ENCODE measurements at places on chromosomes 13 and 19.

DNA sequence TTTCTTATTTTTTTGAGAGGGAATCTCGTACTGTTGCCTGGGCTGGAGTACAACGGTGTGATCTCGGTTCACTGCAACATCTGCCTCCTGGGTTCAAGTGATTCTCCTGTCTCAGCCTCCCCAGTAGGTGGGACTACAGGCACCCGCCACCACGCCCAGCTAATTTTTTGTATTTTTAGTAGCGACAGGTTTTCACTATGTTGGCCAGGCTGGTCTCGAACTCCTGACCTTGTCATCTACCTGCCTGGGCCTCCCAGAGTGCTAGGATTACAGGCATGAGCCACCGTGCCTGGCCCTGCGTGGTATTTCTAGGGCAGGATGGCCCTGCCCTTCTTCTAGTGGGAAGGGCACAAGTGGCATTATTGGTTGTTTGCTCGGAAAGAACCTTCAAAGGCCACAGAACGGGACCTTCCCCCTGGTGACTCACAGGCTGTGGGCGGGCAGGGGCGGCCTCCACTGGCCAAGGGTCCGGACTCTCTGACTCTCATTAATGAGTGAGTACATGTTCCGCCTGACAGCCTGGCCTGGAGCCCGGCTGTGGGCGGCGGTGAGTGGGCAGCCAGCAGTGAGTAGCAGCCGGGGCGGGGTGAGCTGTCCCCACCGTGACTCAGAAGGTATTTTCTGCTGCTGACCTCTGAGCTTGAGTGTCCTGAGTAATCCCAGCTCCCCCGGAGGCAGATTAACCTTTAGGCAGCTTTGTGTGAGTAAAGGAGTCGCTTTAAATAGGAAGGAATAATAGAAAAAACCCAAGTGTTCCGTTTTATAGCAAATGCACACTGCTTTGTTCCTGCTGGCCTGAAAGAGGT is 5.1 kb downstream of the DOT1L start:
- DNase-seq: peak; percentile 100

DNA sequence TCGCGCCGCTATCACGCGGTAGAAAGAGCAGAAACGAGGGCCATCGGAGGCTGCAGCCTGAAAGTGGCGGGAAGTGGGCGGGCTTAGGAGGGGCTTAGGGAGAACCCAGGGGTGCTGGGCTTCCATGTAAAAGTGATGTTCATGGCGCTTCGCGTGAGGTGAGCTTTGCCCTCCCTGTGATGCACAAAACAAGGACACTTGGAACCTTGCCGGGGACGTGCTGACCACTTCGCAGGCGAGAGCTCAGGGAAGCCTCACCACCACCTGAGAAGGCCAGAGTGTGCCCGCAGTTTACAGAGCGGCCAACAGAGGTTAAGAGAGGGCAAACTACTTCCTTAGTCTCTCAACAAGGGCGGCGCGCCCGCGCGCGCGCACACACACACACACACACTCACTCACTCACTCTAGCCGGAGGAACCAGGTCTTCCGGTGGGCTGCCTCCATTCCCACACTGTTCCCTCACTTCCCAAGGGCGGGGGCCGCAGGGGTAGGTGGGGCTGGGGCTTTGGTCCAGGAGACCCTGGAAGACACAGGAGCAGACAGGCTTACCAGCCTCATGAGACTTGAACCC is 651 bp downstream of the GAPDHS start:
- DNase-seq: no peak

- DNase-seq: no peak
Measured at GRCh38 chr19:48608798-48609263, 2.3 kb downstream of the SPACA4 start.

DNA sequence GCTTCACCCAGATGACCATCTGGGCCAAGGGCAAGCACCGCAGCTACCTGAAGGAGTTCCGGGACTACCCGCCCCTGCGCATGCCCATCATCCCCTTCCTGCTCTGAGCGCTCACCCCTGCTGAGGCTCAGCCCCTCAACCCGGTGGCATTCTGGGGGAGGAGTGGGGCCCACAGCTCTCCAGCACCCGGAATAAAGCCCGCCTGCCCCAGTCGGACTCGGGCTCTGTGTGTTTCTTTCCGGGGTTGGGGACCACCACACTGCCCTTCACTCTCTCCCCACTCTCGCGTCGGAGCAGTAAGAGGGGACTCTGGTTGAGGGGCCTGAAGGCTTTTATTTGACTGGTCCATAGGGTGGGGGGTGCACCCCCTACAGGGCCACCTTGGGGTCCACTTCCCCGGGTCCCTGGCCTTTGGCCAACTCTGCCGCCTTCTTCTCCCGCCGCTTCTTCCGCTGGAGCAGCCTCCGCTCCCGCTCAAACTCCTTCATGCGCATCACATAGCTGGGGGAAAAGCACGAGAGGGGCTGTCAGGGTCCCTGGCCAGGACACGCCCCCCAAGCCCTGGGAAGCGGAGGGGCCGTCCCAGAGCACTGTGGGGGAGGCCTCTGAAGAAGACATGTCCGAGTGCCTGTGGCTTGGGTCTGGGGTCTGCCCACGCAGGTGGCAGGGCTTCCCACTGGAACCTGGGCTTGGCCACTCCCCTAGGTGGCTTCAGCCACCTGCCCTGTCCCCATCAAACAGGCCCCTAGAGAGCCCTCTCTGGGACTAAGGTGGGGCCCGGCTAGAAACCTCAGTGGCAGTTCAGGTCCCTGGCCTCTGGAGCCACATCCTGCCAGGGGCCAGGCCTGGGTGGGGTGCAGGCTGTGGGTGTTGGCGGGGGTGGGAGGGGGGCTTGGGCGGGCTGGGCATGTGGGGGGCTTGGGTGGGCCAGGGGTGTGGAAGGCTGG is 5.8 kb downstream of the NDUFB7 start:
- DNase-seq: no peak

DNA sequence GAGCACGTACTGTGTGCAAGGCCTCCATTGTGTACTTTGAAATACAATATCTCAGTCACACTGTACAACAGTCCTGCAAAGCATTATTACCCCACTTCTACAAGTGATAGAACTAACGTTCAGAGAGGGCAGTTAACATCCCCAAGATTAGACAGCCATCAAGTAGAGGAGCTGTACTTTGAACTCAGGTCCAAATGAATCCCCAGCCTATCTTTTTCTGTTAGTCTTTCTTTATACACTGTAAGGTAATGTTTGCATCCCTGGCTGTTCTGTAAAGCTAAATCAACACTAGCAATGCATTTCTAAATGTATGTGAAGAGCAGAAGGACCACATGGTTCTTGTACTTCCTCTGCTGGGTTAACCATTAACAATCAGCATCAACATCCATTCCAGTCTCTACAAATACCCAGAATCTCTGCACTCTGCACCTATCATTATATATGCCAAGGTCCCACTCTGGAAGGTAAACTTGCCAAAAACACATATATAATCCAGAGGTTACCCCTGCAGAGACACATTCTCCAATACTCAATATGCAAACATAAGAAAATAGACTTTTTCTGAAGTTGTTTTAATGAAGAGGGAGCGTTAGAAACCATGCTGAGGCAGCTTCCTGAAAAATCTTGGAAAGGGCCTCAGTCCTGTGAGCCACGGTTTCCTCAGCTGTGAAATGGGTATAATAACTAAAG is 182.3 kb downstream of the MZT1 start:
- no peak for DNase-seq

DNA sequence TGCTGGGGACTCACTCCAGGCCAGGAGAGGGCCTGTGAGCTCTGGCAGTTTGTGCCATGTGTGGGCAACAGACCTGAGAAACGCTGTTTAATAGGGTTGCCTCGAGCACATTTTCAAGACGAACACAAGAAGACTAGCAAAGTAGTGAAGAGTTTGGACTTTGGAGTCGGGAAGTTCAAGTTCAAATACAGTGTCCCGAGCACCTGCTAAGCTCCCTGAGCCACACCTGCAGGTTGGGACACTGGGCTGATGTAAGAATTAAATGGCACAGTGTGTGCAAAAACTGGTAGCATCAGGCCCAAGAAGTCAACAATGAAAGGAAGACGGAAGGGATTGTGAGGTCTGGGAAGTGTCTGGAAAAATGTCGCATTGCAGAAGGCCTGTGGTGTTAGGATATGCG is 112.8 kb upstream of the PABPC3 start:
- no peak for DNase-seq

DNA sequence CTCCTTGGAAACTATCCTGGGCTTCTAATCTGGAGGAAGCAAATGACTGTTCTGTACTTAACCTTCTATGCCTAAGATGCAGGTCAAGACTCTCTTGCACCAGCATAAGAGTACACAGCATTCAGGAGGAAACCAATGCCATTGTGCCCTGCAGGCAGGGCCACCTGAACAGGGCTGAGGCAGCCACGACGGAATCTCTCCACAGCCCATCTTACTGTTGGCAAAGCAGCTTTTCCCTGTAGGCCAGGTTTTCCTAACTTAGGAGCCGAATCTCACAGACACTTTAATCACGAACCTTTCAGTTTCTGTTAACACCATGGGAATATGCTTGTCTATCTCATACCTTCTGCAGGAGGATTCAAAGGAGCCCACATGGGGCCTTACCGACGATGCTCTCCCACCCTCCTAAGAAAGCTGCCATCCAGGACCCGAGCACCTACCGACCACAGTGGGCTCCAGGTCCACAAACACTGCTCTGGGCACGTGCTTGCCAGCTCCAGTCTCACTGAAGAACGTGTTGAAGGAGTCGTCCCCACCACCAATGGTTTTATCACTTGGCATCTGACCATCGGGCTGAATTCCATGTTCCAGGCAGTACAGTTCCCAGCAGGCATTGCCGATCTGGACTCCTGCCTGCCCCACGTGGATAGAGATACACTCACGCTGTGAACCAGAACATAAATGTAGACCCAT is 2.6 kb downstream of the TUBA3C start:
- DNase-seq: no peak

DNA sequence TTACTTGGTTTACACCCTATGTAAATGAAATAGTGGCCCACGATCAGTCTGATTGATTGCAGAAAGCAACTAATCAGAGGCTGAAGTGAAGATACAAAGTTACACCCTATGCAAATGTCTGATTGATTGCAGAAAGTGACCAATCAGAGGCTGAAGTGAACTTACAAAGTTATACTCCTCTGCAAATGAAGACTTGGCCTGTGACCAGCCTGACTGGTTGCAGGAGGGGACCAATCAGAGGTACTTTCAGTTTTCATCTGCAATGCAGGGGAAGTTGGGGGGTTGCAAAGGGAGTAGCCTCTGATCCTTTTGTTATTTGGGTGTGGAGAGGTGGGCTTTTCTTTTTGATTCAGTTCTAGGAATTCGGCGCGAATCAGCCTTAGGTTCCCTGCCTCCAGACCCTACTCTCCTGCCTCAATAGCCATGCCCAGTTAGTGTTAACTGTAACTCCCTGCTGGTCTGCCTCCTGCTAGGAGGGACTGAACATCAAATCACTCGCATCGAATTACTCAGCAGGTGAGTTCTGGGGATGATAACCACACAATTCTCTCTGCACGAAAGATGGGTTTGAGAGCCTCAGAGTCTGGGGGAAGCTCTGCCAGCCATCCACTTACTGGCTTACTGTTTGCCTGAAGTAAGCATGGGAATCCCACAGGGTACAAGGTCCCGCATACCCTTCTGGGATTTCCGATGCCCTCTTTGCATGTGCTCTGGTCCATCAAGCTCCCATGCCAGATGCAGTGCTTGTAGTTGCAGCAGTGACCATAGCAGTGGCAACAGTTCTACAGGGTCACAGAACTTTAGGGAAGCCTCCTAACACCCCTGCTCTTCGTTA is 7.5 kb downstream of the ARL11 start:
- DNase-seq: no peak

GRCh38 chr19:3575260-3575741 is 2.6 kb downstream of the HMG20B start:
- no peak for DNase-seq

GRCh38 chr13:46773541-46773940 is 23.4 kb downstream of the ESD start:
- no peak for DNase-seq

DNA sequence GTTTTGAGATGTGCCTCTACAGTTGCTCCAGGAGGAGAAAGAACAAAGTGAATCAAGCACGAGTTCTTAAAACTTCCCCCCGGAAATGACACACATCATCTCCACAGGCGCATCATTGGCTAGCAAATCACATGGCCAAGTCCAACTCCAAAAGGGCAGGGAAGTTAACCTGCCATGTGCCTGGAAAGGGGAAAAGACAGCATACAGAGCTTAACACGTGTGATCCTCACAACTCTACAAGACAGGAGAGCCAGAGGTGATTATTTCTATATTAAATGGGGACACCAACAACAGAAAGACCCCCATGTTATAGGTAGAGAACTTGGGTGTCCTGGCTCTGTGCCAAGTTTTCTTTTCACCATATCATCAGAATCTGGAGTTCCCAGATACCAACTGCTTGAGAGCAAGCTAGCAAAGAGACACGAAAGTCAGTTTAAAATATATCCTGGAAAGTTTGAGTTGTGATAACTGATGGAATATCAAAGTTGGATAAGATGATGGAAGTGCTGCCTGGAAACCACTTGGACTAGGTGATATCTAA is 871.1 kb downstream of the UQCRFS1 start:
- no peak for DNase-seq

GRCh38 chr13:44393391-44393790 is 19.8 kb downstream of the SERP2 start:
- DNase-seq: no peak

DNA sequence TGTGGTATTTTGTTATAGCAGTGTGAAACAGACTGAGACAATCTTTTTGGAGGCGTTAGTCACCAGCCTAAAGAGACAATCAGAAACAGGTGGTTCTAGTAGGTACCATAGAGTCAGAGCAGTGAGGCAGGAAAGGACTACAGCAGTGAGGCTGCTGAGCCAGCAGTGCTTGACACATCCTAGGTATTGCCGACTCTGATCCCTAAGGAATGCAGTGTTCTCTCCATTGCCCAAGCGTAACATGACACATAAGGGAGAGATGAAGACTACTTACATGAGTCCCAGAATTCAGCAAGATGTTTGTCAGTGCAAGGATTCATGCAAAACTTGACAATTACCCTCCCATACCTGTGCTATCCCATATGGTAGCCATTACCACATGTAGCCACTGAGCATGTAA is 62.4 kb upstream of the XPO4 start:
- peak; percentile 84 for DNase-seq

- no peak for DNase-seq
Measured at GRCh38 chr13:51912091-51912490, 50.3 kb downstream of the CCDC70 start.

DNA sequence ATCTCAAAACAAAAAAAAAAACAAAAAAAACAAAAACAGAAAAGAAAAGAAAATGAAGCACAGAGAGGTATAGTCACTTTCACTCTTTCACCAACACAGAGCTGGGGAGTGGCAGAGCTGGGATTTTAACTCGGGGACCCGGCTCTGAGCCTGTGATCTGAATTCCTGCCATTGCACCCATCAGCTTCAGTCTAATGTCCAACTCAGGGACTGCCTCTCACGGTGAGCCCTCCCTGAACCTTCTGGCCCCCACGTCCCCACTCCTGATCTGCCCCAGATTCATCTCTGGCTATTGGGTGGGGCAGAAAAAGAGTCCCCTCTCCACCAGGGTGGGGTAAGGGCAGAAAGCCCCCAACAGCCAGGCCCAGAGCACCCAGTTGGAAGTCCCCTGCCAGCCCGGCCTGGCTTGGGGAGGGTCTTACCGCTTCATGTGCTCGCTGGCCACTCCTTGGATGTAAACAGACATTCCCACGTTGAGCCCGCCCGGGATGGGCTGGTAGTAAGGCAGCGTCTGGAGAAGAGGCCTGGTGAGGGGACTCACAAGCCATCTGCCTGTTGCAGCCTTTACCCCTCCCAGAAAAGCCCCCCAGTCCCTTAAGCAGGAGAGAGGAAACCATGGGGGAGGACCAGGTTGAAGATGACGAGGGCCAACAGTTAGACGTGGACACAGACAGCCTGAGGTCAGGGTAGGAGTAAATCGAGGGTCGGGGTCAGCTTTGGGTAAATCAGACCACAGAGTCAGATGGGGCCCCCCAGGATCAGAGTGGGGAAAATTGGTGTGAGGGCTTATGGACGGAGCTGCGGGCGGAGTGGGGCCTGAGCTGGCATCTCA is 520 bp downstream of the LGALS4 start:
- DNase-seq: no peak

- no peak for DNase-seq
Measured at GRCh38 chr19:14155371-14155770, 19.0 kb upstream of the ASF1B start.

All from RCC 7860 (cell line).